Sciatic nerve (tissue), 2 donors: ENCODE measurements at places on chromosomes 2 and 18. TPM values are rescaled to one million over a fixed set of nuclear protein-coding genes. Genes with fewer than 3 reads are reported as not detected.

DNA sequence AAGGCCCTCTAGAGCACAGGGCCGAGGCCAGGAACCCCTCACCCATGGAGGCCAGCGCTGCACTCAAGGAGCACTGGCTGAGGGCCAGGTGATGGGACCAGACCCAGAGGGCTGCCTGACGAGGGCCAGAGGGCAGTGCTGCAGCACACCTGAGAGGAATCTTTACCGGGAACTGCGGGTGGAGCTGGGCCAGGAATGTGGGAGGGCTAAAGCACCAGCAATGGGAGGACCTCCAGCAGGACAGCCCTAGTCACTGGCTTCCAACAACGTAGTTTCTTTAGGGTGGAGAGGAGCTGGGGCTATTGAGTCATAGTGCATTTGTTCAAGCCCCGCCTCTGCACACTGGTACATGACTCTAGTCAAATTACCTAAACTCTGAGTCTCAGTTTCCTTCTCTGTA, 143.4 kb downstream of the TMEM17 start:
- no peak for DNase-seq

DNA sequence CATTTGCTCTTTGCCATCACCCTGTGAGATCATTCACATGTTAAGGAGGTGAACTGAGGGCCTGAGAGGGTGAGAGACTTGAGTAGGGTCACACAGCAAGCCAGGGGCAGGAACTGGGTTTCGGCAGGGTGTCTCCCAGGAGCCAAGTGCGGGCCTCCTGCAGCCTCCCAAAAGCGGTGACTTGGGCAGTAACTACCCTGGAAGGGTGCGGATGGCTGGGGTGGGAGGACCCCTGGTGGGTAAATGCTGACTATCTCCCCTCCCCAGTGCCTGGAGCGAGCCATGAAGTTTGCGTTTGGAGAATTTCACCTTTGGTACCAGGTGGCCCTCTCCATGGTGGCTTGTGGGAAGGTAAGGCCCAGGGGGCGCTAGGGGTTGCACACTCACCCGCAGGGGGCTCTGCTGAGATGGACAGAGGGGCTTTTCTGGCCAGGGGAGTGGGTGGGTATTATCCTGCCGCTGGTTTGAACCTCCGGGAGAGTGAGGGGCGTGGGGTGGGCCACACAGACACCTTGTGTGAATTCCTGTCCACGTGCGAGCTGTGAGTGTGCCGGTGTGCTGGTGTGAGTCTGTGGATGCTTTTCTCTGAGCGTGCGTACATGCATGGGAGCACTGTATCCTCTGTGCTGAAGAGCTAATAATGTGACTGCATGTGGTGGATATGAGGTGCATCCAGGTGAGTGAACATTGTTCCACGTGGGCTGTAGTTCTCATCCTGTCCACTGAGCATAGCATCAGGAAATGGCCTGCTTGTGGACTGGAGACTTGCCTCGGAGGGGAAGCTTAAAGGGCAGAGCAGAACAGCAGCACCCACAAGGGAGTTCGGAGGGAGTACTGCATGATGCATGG, 91.0 kb upstream of the MCFD2 start:
- DNase-seq = no peak

- no peak for DNase-seq
These were observed 33.2 kb downstream of the MYO5B start for GRCh38 chr18:50161597-50162205.

DNA sequence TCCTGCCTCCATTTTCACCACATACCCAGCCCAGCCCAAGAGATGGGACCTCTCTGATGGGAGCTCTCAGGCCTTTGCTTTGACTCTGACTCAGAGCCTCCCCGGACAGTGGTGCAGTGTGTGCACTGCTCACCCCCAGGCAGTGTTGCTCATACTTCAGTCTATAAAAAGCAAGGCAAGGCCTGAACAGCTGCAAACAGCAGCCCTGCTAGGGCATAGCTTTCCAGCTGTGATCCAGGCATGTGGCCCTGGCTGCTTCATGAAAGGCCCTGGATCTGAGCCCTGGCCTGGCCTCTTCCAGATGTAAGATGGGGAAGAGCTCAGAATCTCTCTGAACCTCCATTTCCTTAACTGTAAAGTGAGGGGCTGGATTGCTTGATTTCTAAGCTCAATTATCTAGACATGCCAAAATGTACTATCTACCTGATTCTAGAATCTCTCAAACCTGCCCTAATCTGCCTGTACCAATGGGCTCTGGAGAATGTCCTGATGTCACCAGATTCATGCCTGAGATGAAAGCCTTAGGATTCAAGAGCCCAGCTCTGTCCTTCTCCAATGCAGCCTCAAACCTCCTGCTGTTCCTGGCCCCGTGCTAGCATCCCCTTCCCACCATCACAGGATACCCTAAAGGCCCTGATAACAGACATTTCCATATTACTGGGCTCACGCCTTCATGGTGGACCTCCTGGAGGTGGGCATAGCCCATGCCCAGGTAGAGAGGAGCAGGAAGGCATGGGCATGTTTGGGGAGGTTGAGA, 206.9 kb downstream of the ARL4C start:
- DNase-seq = no peak

- no peak for DNase-seq
These were observed 8.0 kb upstream of the SESTD1 start for GRCh38 chr2:179272406-179273192.

DNA sequence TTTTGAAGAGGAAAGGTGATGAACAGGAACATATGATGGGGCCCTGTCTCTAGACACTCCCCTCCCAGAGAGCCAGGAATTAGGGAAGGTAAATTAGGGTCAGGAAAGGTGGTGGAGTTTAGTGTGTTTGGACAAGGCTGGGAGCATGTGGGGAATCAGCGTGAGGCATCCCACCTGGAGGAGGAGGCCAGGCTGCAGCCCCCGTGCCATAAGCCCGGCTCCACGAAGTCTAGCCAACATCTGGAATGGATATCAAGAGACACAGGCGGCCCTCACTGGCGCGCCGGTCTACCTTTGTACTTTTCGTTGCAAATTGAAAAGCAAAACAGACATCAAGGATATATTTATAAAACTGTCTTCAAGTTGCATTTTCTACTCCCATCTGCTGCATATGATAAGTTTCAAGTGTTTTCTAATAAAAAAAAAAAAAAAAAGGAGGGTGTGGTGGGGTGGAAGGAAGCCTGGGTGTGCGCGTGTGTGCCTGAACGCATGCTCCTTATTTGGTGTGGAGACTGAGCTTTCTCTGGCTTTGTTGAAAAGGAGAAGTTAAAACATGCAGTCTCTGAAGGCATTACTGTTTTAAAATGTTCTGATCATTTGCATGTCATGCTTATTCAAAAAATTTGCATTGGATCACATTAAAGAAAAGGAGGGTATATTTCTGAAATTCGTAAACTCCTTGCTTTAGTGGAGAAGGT, 546.7 kb upstream of the ID2 start:
- no peak for DNase-seq

DNA sequence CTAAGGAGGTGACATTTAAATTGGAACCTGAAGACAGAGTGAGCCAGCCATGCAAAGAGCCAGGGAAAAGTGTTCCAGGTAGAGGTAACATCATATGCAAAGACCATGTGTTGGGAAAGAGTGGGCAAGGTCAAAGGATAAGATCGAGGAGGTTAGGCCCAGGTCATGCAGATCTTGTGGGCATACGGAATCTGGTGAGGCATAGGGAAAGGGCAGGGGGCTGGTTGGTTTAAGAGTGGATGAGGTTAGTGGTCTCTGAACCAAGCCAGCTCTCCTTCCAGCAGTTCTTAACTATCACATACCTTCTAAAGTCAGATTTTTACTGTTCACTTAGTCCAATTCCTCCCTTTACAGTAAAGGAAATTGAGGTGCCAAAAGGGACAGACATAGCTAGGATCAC, 3.0 kb downstream of the ANKRD53 start:
- no peak for DNase-seq

GRCh38 chr2:65436824-65437221, 4.4 kb upstream of the SPRED2 start:
- DNase-seq = no peak

DNA sequence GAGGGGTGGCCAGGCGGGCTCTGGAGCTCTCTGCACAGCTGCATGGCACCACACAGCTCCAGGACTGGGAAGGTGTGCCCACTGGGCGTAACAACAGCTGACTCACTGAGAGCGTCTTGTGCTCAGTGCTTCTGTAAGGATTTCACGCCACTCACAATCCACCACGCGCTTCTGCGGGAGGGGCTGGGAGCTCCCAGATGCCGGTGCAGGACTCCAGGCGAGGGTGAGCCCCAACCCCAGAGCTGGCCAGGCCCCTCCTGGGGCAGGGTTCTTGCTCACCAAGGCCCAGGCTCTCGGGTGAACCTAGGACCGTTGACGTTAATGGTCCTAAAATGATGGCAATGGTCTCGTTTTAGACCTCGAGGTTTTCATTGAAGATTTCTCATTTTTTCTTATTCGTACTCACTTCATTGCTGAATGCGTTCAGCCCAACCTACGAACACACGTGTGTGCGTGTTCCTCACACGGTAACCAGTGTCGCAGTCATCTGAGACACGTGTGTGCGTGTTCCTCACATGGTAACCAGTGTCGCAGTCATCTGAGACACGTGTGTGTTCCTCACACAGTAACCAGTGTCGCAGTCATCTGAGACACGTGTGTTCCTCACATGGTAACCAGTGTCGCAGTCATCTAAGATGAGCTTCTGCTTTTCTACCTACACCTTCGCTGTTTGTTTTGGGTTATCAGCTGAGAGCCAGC, 38.4 kb upstream of the ZNF236 start:
- DNase-seq = no peak

NAT8 gene
- total RNA-seq = not detected

EVA1A gene
- total RNA-seq = 4.8 TPM

CD8B2 gene
- total RNA-seq = not detected
